Activated CD4-positive, alpha-beta T cell treated with anti-CD3 and anti-CD28 coated beads for 24 hours (primary cell): ENCODE measurements at places on chromosomes 4 and X.

GRCh38 chr4:89425023-89425422, 117.4 kb upstream of the GPRIN3 start:
- DNase-seq: no peak

DNA sequence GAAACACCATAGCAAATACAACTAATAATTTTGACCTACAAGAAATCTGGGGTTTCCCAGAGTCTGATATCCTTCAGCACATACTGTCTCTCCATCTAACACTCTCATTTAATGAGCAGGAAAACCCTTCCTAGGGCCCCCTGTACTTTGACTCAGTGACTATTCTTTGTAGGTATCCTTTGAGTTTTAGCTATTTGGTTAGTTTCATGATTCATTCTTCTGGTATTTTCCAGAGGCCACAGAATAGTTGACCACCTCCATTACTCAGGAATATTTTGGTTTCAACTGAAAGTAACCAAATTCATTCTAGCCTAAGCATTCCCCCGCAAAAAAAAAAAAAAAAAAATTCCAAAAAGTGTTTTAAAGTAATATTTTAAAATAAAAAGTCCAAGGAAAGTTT, 140.0 kb downstream of the IDS start:
- no peak for DNase-seq

- no peak for DNase-seq
These were observed 81.5 kb downstream of the RCHY1 start for GRCh38 chr4:75432683-75433082.

DNA sequence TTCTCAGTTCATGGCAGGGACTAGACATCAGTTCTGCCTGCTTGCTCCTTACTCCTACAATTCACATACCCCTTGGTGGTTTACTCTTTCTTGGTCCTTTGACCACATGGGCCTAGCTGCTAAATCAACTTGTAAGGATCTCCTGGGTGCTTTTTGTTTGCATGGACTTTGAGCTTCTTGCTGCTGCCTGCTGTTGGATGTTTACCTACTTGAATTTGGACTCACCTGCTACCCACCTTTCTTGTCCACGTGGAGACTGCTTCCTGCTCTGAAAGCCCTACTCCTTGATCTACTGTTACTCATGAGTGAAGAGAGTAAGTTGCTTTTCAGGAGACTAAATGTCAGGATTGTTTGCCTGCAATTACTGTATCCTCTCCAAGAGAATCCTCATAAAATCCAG, 15.2 kb upstream of the ARHGAP24 start:
- DNase-seq: no peak

DNA sequence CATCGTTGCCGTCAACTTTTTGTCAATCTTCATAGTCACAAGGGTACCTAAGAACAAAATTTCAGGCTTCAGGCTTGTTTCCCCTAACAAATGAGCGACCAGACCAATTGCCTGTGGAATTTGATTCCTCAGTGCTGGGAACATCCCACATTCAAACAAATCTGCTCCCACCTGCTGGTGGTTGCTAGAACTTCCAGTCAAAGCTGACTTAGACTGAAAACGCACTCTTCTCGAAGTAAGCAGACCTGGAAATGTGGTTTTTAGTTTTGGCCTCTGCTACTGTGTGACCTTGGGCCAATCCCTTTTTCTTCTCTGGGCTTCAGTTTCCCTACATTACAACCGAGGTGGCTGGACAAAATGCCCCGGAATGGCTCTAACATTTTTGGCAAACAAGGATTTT, 1.8 kb upstream of the GABRQ start:
- DNase-seq: no peak

- no peak for DNase-seq
These were observed 30.9 kb downstream of the RBPJ start for GRCh38 chr4:26351685-26352084.

- DNase-seq: no peak
These were observed 976.5 kb downstream of the RPA4 start for GRCh38 chrX:97860226-97860625.

GRCh38 chr4:188647820-188648370, 508.7 kb downstream of the TRIML1 start:
- DNase-seq: no peak

DNA sequence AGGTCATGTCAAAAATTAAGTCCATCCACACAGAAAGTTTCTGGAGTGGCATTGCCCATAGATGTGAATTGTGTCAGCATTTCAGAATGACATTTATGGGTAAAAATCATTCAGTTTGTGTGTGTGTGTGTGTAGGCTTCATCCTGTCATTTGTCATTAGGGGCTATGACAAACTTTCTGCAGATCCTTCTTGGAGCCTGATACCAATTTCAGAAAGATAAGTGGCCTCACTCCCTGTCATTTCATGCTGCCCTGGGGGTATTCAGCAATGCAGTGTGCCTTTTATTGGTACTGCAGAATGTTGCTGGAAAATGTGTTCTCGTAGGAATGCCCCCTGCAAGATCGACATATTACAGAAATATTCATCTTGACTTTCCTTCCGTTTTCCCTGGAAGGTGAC, 659.7 kb downstream of the NLGN4X start:
- no peak for DNase-seq

- DNase-seq: no peak
These were observed 608 bp downstream of the RAPGEF2 start for GRCh38 chr4:159103384-159103990.

GRCh38 chrX:22139822-22140221, 107.7 kb downstream of the PHEX start:
- no peak for DNase-seq
